ENCODE measurements at places on chromosomes 13 and 19.

DNA sequence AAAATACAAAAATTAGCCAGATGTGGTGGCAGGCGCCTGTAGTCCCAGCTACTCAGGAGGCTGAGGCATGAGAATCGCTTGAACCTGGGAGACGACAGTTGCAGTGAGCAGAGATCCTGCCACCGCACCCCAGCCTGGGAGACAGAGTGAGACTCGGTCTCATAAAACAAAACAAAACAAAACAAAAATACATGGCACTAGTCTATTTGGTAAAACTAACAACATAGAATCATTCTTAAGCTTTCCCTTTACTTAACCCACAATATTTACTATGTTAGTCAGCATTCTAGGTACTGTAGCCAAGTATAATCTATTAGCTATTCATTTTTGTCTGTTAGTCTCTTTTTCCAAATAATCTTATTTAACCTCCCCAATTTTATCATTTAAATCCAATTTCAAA, 1482.8 kb downstream of the SLITRK5 start:
- no peak for DNase-seq

- no peak for DNase-seq
These were observed 829 bp downstream of the B3GLCT start for GRCh38 chr13:31200637-31200971.

DNA sequence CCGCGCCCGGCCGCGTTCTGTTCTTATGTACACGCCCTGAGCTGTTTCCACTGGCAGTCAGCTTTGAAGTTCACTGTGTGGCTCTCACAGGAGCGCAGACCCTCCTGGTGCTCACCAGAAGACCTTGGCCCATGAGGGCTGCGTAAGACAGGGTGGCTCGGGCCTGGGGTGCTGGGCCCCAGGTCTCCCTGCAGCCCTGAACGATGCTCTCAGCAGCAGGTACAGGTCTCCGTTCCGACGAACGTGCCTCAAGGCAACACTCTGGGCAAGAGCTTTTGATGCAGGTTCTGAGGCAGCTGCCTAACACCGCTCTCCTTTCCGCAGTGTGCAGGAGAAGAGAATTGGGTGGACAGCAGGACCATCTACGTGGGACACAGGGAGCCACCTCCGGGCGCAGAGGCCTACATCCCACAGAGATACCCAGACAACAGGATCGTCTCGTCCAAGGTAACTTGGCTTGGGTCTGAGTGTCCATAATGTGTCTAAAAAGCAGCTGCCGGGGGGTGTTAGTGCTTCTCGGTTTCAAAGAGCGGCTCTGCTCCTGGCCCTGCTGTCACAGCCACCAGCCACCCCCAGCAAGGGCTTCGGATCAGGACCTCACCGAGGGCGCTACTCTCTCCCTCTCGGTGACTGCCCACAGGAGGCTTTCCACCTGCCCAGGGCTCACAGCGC, 95.1 kb downstream of the ATP11A start:
- DNase-seq: no peak

DNA sequence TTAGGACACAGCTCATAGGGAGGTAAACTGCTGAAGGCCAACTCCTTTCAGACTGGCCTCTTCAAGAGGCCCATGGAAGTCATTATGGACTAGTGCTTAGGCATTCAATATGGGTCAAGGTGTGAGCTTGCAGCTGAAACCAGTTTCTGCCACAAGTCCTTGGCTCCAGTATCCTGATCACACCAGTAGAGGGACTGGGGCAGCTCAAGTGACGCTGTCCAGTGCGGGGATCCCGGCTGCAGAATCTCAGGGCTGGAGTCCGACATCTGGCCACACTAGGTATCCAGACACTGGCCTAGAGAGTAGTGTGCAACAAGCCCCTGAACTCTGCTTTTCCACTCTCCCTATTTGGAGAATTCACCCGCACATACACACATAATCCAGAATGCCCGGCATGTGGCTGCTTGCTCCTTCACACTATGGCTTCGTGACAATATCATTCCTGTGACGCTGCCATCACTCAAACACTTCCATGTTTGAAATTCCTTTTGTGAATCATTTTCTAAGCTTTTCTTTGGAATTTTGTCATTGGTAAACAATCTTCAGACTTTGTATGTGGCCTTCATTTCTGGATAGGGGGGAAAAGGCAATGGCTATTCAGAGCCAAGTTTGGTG, 425.1 kb downstream of the EFNB2 start:
- no peak for DNase-seq

DNA sequence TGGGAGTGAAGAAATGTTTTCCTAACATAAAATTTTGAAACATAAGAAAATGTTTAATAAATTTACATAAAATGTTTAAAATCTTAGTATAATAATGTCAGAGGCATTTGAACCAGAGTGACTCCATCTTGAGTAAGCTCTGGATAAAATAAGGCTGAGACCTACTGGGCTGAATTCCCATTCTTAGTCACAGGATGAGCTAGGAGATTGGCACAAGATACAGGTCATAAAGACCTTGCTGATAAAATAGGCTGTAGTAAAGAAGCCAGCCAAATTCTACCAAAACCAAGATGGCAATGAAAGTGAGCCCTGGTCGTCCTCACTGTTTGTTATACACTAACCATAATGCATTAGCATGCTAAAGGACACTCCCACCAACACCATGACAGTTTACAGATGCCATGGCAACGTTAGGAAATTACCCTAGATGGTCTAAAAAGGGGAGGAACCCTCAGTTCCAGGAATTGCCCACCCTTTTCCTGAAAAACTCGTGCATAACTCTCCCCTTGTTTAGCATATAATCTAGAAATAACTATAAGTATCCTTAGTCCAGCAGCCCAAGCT, 1184.0 kb downstream of the UQCRFS1 start:
- DNase-seq: no peak

GRCh38 chr13:113091891-113092775, 13.5 kb upstream of the F7 start:
- DNase-seq: no peak

- peak; percentile 93 for DNase-seq
These were observed 19.0 kb upstream of the GPI start for GRCh38 chr19:34345947-34346351.

DNA sequence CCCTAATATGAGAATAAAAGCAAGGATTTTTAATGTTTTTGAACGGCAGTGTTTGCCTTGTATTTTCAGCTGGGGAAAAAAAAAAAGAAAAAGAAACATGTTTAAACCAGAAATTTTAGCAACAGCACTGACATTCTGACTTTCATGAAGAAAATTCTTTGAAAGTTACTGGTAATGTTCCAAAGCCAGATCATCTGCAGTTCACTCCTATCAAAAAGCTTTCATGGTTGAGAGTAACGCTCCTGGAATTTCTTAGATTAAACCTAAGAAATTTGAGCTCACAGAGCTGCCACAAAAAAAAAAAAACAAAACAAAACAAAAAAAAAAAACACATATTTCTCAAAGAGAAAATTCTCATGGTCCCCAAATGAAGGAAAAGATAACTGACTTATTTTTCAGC, 1106.7 kb downstream of the EFNB2 start:
- no peak for DNase-seq

- DNase-seq: no peak
These were observed 1.3 kb upstream of the LAMP1 start for GRCh38 chr13:113295776-113296175.

All from NCI-H1694 (cell line).